Stimulated activated CD4-positive, alpha-beta T cell treated with anti-CD3 and anti-CD28 coated beads, Interleukin-1b, Interleukin-23, amount 100 ng/mL, for 1 hour (primary cell): ENCODE measurements at places on chromosomes 6 and 20.

DNA sequence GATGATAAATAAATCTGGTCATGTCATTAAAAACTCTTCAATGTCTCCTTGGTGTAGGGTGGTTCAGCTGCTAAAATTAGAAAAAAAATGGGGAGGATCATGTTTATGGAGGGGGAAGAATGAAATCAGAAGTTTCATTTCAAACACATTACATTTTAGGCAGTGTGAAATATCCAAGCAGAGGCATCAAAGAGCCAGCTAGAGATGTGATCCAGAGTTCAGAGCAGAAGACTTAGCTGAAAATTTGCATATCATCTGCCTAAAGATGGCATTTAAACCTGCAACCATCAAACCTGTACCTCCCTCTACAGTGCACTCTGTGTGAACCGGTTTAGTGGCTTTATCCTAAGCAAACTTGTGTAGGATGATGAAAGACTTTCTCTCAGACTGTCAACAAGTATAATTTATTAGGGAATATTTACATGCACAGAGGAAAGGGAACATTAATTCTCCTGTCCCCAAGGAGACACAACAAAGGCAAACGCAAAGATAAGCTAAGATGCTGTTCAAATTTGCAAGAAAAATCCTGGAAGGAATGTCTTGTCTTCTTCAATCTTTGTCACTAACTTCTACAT, 84.8 kb upstream of the PLEKHG1 start:
- DNase-seq = no peak

- no peak for DNase-seq
Observed at GRCh38 chr6:126308362-126308761, 31.6 kb upstream of the CENPW start.

- DNase-seq = no peak
Observed at GRCh38 chr20:23835716-23836115, 9.2 kb upstream of the CST2 start.

- no peak for DNase-seq
Observed at GRCh38 chr6:30497714-30498113, 8.4 kb downstream of the HLA-E start.

DNA sequence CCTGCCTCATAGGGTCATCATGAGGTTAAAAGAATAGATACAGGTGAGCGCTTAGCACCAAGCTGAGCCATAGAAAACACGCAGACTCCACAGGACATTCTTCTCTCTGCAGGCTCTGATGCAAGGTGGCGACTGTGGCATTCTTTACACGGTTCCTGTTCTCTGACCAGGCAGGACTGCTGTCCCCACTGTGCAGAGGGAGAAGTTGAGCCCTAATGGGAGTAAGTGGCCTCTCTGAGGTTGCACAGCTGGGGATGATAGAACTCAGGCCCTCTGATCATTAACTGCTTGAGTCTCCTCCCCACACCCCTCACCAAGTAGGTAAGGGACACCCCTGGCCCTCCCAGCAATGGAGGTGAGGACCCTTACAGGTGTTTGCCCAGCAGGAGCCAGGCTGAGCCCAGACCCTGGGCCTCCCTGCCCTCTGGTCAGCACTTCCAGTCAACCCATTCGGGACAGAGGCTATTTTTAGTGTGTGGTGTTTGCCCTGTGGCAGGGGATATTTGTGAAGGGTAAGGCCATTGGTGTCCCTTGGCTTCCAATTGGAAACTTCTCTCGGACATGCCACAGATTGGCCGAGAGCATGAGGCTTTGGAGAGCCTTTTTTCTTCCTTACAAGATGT, 116.8 kb downstream of the VEGFA start:
- DNase-seq = no peak

- DNase-seq = no peak
Observed at GRCh38 chr6:3322366-3322890, 63.7 kb downstream of the PSMG4 start.

- DNase-seq = no peak
Observed at GRCh38 chr6:51415501-51415900, 596.8 kb downstream of the TFAP2B start.

DNA sequence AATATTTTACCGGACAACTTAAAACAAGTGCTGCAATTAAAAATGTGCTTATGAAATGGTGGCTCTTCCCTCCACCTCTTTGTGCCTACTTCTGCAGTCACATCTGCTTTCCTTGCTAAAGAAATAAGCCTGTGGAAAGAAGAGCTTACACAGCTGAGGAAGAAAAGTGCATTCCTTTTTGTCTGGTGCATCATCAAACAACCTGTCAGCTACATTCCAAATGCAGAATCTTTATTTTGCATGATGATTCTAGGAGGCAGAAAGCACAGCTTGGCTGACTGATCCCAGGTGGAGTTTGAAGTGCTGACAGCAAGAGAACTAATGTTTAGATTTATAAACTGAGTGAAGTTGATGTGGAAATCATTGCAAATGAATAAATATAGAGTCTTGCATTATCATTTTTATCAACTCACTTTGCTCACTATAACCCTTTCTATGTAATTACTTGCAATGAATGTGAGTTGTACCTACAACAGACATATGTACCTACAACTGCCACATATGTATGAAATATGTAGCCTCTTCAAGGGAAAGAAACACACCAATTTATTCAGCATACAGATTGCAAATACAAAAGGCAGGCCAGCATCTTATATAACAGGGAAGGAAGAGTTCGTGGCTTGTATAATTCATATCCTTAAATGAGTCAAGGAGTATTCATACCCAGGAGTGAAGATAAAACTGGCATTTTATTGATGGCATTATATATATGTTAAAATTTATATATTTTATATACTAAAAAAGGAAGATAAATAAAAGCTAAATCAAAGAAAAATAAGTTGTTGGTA, 223.4 kb upstream of the MCHR2 start:
- DNase-seq = no peak
